Endodermal cell (in vitro differentiated cells): ENCODE measurements at places on chromosomes 5 and 9. TPM values are rescaled to one million over a fixed set of nuclear protein-coding genes. Genes with fewer than 3 reads are reported as not detected.

The CCDC183 gene
- total RNA-seq = 12.1 to 23.0 TPM (median 13.4 TPM) in 3 replicates

The ANKRD31 gene
- total RNA-seq = 0.16 and 0.29 TPM in 2 replicates

The GLRA1 gene
- total RNA-seq = not detected in 3 replicates

The TMC1 gene
- total RNA-seq = 0.05 and 0.09 TPM in 2 replicates

The TICAM2 gene
- total RNA-seq = 1.1 and 1.5 TPM in 2 replicates

The DND1 gene
- 1.6 and 1.9 TPM in 2 replicates for total RNA-seq

The RARS1 gene
- 82.7 to 109 TPM (median 107 TPM) in 3 replicates for total RNA-seq

The SLC36A3 gene
- total RNA-seq = not detected in 2 replicates

- H3K4me1 ChIP-seq = peaks cover 4% of the 10 kb centered on the region
- no peak overlapping the region for H3K4me3 ChIP-seq
- no peak overlapping the region for H3K27ac ChIP-seq
Measured at GRCh38 chr9:108963459-108964143, 29.4 kb downstream of the ABITRAM start.

- peaks cover 3% of the 10 kb centered on the region for H3K4me1 ChIP-seq
- no peak overlapping the region for H3K27ac ChIP-seq
- H3K4me3 ChIP-seq = no peak overlapping the region
Measured at GRCh38 chr5:60362158-60362557, 337.8 kb downstream of the DEPDC1B start.

- H3K36me3 ChIP-seq = no peaks in the 10 kb centered on the region
- no peak for DNase-seq
- no peak overlapping the region for H3K27ac ChIP-seq
- peaks cover 4% of the 10 kb centered on the region for H3K4me1 ChIP-seq
- no peak overlapping the region for H3K4me3 ChIP-seq
Measured at GRCh38 chr5:155905364-155905763, 421.6 kb upstream of the SGCD start.

DNA sequence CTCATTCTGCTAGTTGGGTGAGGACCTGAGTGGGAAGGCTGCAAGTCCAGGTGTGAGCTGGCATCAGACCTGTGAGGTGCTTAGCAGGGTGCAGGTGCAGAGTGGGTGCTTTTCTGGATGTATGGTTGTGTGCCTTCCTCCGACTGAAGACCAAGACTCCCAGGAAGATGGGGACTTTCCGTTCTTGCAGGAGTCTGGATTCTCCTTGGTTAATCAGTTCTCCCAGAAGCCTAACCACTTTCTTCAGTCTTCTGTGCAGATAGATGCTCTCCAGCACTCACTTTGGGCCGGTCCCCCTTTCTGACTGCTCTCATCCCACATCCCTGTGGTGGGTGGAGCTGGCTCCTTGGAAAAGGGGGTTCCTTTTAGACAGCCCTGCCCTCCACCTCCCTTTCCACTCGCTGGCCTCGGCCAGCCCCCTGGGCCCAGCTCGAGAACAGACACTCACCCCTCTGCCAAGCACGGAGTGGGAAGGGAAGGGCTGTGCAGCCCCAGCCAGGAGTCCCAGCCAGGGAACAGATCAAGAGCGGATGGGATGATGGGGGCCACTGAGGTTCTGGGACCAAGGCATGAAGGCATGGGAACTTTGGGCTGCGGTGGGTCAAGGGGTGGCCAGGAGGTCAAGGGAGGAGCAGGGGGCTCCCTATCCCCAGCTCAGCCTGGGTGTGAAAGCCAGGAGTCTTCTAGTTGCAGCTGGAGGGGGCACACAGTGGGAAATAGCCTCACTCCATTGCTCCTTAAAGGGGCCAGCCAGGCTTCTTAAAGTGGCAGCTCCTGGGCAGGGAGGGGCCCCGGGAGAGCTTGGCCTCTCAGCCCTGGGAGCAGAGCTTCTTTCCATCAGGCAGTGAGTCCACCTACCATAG lies 62.4 kb downstream of the FGF18 start:
- H3K27me3 ChIP-seq = no peaks in the 10 kb centered on the region
- peaks cover 7% of the 10 kb centered on the region for H3K4me1 ChIP-seq
- no peaks in the 10 kb centered on the region for H3K36me3 ChIP-seq
- no peak overlapping the region for H3K27ac ChIP-seq

DNA sequence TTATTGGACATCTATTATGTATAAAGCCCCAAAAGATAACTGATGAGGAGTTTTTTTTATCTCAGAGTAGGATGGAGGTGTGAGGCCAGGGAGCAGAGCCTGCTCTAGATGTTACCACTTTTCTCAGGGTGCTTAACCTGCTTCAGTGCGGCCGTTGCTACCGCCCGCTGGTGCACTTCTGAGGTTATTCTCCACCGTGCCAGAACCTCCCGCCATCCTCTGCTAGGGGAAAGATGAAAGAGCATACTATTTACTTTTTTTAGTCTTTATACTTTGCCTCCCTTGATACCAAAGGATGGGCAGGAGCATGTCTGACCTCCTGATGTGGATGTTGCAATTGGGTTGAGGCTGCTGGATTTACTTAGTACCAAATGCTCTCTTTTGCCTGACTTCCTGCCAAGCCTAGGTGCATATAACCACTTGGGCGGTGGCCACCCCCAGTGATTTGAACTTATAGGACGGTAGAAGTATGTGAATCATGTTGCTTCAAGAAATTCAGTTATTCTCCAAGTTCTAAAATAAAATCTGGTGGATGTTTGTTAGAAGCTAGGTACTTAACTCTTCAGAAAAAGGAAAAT lies 71.1 kb upstream of the HSPB3 start:
- no peak overlapping the region for H3K4me3 ChIP-seq
- no peak for DNase-seq
- H3K4me1 ChIP-seq = no peaks in the 10 kb centered on the region
- H3K27ac ChIP-seq = no peak overlapping the region
- H3K36me3 ChIP-seq = no peaks in the 10 kb centered on the region

DNA sequence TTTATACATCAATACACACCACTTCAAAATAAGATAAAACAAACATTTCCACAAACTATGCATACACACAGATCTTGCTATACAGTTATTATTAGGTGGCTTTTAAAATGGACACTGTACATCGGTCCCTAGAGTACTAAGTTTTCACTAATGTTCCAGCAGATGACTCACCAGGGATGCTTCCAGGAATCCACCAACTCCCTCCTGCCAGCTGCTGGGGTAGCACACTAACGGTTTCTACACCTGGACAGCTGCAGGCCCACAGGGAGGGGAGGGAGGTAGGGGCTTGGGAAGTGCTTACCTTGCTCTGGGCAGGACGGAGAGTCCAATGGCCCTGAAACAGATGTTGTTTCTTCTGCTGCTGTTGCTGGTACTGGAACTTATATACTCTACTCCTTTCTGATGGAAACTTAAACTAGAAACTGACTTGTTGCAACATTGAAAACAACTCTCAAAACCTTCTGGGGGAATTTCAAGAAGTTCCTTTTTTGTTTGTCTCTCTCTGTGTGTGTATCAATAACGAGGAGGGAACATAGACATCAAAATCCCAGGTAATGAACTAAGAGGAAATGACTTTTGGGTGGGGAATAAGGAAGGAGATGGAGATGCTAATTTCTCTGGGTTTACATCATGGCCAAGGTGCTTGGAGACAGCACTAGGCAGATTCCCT lies at the start of gene IL12B:
Gene IL12B, minus strand, starts transcription at position 357 of the 670 bp plus-strand sequence. CDS start 3,705 bp downstream, outside the sequence.
- H3K36me3 ChIP-seq = no peaks in the 10 kb centered on the region
- peaks cover 11% of the 10 kb centered on the region for H3K27me3 ChIP-seq
- peaks cover 9% of the 10 kb centered on the region for H3K4me1 ChIP-seq

GRCh38 chr5:96432216-96433065 lies 607 bp downstream of the PCSK1 start:
- H3K4me3 ChIP-seq = peak overlapping the region; percentile 89
- peaks cover 52% of the 10 kb centered on the region for H3K27me3 ChIP-seq
- no peak overlapping the region for H3K27ac ChIP-seq
- H3K36me3 ChIP-seq = no peaks in the 10 kb centered on the region
- peaks cover 6% of the 10 kb centered on the region for H3K4me1 ChIP-seq
- DNase-seq = peak; percentile 82

GRCh38 chr9:114366334-114367128 lies 21.3 kb downstream of the AKNA start:
- peaks cover 6% of the 10 kb centered on the region for H3K4me1 ChIP-seq
- H3K27me3 ChIP-seq = no peaks in the 10 kb centered on the region
- no peak overlapping the region for H3K4me3 ChIP-seq
- H3K27ac ChIP-seq = no peak overlapping the region
- no peaks in the 10 kb centered on the region for H3K36me3 ChIP-seq
- DNase-seq = no peak

DNA sequence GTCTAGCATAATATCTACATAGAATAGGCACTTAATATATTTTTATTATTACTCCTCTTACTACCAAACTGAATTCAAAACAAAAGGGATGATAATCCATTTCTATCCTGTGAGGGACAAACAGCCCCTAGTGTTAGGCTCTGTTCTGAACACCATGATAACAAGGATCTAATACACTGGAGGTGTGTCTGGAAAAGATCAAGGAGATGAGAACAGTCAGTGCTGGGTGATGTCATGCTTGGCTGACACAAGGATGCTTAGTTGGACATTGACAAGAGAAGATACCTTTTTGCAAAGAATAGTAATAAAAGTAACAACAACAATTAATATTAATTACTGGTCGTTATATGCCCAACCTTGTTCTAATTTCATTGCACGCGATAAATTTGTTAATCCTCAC lies 458.7 kb downstream of the EBF1 start:
- H3K4me3 ChIP-seq = no peak overlapping the region
- H3K27me3 ChIP-seq = no peaks in the 10 kb centered on the region
- no peaks in the 10 kb centered on the region for H3K4me1 ChIP-seq
- no peak for DNase-seq
- H3K36me3 ChIP-seq = no peaks in the 10 kb centered on the region

GRCh38 chr9:8613346-8613825 lies 813.8 kb upstream of the DMAC1 start:
- no peak overlapping the region for H3K4me3 ChIP-seq
- no peak for DNase-seq
- no peaks in the 10 kb centered on the region for H3K27me3 ChIP-seq
- H3K36me3 ChIP-seq = no peaks in the 10 kb centered on the region

GRCh38 chr5:79008362-79008761 lies 23.3 kb upstream of the ARSB start:
- H3K4me1 ChIP-seq = no peaks in the 10 kb centered on the region
- no peaks in the 10 kb centered on the region for H3K27me3 ChIP-seq
- peak; percentile 53 for DNase-seq
- no peak overlapping the region for H3K4me3 ChIP-seq
- no peaks in the 10 kb centered on the region for H3K36me3 ChIP-seq

GRCh38 chr5:107610798-107611197 lies 59.9 kb downstream of the EFNA5 start:
- no peak for DNase-seq
- no peak overlapping the region for H3K27ac ChIP-seq
- no peaks in the 10 kb centered on the region for H3K27me3 ChIP-seq
- no peak overlapping the region for H3K4me3 ChIP-seq
- peaks cover 15% of the 10 kb centered on the region for H3K36me3 ChIP-seq
- peaks cover 12% of the 10 kb centered on the region for H3K4me1 ChIP-seq

- H3K36me3 ChIP-seq = no peaks in the 10 kb centered on the region
- H3K4me1 ChIP-seq = peaks cover 6% of the 10 kb centered on the region
- H3K4me3 ChIP-seq = no peak overlapping the region
- peaks cover 31% of the 10 kb centered on the region for H3K27me3 ChIP-seq
- DNase-seq = peak; percentile 32
- no peak overlapping the region for H3K27ac ChIP-seq
Measured at GRCh38 chr5:160520609-160521391, 99.1 kb downstream of the PTTG1 start.

DNA sequence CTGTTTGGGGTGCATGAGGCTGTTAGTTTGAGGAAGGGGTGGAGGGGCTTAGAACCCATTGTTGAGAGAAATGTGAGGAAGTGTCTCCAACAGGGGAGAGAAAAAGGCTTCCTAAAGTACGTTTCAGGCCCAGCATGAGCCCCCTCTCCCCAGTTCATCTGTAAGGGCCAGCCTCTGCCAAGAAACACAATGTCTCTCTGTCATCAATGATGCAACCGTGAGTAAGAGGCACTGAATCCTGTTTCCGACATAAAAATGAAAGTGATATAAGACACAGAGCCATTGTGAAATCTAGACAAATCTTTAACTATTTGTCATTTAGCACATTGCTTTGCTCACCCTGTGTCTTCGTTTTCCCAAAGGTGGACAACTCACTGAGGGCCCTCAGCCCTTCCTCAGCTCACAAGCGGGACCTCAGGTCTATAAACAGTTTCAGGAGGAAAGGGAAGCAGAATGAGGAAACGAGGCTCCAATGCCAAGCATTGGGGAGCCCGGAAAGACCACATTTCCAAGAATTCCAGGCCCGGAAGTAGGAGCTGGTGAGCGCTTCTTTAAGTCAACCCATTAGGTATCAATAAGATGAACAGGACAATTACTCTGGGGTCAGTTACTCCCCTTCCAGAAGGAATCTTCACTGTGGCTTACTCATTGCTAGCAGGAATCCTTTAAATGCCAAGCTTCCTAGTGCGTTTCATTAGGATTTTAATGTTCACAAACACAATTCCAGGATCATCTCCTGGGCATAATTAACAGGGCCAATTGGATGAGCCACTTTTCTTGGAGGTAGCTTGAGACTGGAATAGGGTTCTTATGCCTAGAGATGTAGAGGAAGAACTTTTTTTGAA lies 59.0 kb upstream of the KLF4 start:
- H3K4me3 ChIP-seq = no peak overlapping the region
- H3K4me1 ChIP-seq = peaks cover 7% of the 10 kb centered on the region
- H3K27ac ChIP-seq = no peak overlapping the region
- no peaks in the 10 kb centered on the region for H3K36me3 ChIP-seq
- no peaks in the 10 kb centered on the region for H3K27me3 ChIP-seq

GRCh38 chr9:34125681-34126206 lies 754 bp downstream of the DCAF12 start:
- H3K4me1 ChIP-seq = peaks cover 4% of the 10 kb centered on the region
- peak; percentile 66 for DNase-seq
- H3K36me3 ChIP-seq = peaks cover 23% of the 10 kb centered on the region
- H3K4me3 ChIP-seq = peak overlapping the region; percentile 95

GRCh38 chr5:143055596-143056338 lies 285.6 kb downstream of the ARHGAP26 start:
- no peak overlapping the region for H3K4me3 ChIP-seq
- peaks cover 6% of the 10 kb centered on the region for H3K4me1 ChIP-seq
- no peak overlapping the region for H3K27ac ChIP-seq
- DNase-seq = no peak
- no peaks in the 10 kb centered on the region for H3K27me3 ChIP-seq

DNA sequence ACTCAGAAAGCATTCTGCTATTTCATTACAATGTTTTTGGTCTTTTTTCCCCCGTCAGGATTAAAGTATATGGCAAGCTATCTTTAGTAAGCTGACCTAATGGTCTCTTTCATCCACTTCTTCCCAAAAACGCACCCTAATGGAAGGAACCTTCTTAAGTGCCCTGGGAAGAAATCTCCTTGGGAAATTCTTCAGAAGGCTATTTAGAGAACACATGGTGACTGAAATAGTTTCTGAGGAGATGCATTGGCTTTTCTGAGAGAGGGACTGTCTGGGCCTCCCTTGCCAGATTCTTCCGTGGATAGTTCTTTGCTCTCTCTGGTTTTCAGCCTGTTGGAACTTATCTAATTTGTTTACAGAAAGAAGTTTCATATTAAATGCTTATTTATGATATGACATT lies 524.1 kb upstream of the MEF2C start:
- H3K36me3 ChIP-seq = no peaks in the 10 kb centered on the region
- H3K4me3 ChIP-seq = no peak overlapping the region
- no peak for DNase-seq
